HTR-8/SVneo (cell line): ENCODE measurements at places on chromosomes 5 and 9.

DNA sequence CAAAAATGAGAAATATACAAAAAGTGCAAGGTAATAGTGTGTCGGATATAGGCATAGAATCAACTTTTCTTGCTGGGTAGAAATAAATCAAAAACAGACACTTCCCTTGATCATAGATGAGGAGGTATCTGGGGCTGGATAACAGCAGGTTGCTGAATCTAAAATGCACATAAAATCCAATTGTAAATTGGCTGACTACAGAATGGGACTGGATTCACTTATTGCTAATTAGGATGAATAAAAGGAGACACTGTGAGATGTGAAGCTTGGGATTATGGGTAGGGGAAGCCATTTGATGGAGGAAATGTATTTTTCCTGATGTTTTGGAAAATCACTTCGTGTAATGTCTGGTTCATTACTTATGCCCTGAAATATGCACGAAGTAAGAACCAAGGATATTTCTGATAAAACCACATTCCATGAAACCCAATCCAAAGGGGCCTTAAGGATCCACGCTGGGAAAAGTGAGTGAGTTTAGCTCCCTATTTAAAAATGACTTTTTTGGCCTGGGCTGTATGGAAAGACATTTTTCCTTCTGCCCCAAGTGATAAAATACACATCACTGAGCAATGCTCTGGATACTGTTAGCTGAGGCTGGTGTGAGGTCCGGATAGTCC, 136.1 kb downstream of the MARCHF11 start:
- DNase-seq = no peak

- DNase-seq = no peak
Observed at GRCh38 chr5:142617416-142618129, 68.3 kb downstream of the FGF1 start.

DNA sequence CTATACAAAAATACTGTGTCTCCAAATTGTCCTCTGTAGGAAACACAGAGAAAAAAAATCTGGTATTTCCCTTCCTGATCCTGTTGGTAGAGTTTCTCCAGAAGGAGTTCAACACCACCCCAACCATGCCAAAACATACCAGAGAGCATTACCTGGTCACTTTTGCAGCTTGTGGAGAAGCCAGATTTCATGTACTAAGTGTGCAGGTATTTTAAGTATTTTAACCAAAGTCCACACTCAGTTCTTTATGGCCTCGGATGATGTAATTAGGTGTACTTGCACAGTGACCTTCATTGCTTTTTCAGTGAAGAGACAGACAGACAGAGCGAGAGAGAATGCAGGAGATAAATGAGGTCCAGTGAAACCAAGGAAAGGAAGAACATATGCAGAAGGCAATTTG, 2046.8 kb upstream of the CDH9 start:
- no peak for DNase-seq

GRCh38 chr5:72744136-72744535, 72.3 kb upstream of the TNPO1 start:
- no peak for DNase-seq

GRCh38 chr5:175561085-175561484, 82.7 kb downstream of the SFXN1 start:
- DNase-seq = no peak

DNA sequence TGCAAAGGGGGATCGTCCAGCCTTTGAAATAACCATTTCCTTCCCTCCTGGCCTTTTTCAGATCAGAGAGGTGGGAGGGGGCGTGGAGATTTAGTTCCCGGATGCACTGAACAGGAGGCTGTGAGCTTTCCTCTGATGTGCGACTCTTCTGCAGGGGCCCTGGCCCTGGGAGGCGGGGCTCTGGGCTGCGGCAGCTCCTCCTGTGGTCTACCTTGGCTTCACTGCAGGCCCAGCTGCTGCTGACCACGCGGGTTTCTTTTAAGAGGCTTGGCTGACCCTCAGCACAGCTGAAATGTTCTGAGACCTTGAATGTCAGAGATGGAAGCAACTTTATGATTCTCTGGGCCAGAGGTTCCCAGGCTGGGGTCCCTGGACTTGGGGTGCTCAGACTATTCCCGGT, 27.0 kb upstream of the COL15A1 start:
- DNase-seq = no peak
